ENCODE measurements at places on chromosomes 3 and 15.

- DNase-seq, result no peak
These were observed 19.5 kb upstream of the WDR49 start for GRCh38 chr3:167673221-167673620.

- DNase-seq, result no peak
These were observed 235.2 kb upstream of the VEPH1 start for GRCh38 chr3:157738441-157738840.

- no peak for DNase-seq
These were observed 408 bp downstream of the WDR82 start for GRCh38 chr3:52277972-52278509.

DNA sequence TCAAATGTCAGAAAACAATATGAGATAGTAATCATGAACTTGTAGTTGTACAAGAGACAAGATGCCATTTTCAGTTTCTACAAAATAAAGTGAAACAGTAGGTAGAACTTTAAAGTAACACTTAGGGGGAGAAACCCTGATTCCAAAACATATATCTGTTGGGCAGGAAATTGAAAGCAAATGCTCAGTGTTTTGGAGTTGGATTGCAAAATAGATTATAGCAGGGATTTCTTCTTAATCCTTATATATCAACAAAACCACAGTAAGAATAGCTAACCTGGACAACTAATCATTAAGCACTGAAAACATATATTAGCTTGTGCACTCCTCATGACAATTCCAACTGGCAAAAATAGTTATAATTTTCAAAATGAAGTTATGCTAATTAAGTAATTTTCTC is 46.9 kb downstream of the COMMD2 start:
- DNase-seq, result no peak

- no peak for DNase-seq
These were observed 179.6 kb downstream of the OR4M2 start for GRCh38 chr15:22259881-22260421.

- DNase-seq, result no peak
These were observed 69.6 kb downstream of the APBA2 start for GRCh38 chr15:28955160-28955992.

GRCh38 chr3:62677926-62678325 is 197.3 kb downstream of the CADPS start:
- no peak for DNase-seq

DNA sequence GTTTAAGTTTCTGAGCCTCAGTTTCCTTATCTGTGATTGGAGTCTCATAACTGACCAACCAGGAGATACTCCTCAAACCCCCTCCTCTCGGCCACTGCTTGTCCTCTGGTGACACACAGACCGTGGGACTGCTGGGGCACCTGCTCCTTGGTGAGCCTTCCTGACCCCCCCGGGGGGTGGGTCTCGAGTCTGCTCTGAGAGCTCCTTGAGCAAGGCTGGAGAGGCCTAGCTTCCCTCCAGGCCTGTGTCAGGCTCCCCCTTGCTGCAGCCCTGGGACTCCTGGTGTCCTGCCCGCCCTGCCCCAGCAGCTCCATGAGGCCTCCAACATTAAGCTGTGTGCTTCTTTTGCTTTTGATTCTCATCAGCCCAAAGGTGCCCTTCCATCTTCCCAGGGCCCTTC is 27.7 kb downstream of the SRPRB start:
- no peak for DNase-seq

DNA sequence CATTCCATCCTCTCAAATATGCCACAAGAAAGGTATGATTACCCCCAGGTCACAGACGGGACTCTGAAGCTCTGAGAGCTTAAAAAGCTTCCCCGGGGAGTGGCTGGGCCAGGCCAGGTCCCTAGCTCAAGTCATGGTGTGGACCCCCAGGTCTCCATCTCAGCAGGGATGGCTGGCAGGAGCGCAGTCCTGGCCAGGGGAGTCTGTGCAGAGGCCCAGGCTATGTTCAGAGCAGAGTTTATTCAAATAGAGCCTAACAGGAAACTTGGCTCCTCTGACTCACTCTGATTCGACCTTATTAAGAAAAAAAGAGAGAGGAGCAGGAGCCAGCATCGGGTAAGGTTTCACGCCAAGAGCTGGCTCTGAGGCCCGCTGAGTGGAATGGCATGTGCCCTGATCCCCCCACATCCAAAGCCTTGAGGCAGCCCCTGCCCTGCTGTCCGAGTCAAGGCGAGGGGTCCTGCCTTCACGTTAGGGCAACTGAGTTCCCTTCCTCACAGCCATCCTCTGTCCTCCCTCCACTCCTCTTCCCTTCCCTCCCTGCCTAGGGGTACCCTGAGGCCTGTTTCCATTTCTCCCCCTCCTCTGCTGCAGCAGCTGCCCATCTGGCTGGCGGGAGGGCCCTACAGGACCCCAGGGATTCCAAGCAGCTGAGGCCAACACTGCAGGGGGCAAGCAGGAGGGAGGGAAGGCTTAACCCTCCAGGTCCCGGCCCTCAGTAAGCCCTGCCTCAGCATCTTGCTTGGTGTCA is 1.9 kb upstream of the LOXL1 start:
- DNase-seq, result peak; percentile 42

- DNase-seq, result peak; percentile 50
These were observed 116.5 kb downstream of the CMSS1 start for GRCh38 chr3:99933971-99934750.

- no peak for DNase-seq
These were observed 732.9 kb downstream of the VGLL3 start for GRCh38 chr3:86257955-86258641.

DNA sequence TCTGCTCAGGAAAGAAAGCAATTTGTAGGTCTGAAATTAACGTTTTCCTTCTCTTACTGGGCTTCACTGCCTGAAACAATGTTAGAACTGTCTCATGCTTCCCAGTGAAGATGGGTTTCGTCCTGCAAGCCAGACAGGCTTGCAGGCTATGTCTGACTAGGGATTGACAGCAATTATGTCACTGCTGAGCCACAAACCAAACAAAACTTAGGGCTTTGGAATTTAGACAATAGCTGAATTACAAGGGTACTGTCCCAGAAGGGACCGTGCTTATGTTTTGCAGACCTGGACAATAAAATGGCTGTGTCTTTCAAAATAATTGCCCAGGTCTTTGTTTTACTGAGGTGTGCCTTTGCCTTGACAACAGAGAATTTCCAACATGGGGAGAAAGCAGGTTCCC is 46.3 kb upstream of the CCDC80 start:
- no peak for DNase-seq

DNA sequence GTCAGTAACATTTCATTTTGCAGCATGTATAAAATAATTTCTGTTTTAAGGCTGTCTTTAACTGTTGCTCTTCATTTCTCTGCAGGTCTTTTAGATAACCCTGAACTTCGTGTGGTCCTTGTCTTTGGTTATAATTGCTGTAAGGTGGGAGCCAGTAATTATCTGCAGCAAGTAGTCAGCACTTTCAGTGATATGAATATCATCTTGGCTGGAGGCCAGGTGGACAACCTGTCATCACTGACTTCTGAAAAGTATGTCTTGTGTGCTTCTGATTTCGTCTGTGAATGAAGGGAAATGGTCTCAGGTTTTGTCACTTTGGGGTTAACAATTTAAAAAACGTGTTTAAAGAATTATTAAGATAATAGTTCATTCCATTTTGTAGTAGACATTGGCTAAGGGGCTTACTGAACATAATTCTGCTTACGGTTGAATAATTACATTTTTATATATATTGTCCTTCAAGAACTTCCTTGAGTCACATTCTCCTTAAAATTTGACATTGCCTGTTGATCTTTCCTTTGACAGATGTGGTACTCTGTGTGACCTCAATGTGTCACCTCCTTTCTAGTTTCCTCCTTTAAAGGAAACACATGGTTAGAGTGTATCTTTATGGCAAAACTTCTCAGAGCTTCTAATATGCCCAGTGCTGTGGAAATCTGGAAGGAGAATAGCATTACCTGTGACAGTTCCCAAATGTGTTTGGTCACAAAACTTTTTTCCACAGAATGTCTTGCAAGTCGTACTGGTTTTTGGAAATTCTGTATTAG is 26.3 kb downstream of the FBXO22 start:
- DNase-seq, result no peak

DNA sequence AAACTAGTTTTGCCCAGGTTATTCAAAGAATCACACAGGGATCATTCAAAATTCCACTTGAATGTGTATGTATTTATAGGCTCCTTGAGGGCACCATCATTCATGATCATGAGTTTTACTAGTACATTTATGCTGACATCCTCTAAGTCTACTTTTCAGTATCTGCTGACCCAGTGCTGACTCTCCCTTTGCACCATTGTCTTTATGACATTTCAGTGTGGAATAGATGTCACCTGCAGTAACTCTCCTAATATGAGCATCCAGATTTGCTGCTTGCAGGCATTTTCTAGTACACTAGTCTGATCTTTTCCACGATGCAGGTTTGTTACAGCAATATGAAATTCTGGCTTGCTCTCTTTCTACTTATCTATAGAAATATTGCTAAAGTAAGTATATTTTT is 1603.5 kb downstream of the SI start:
- no peak for DNase-seq

GRCh38 chr15:64153480-64154367 is 2.2 kb downstream of the SNX22 start:
- DNase-seq, result peak; percentile 82

DNA sequence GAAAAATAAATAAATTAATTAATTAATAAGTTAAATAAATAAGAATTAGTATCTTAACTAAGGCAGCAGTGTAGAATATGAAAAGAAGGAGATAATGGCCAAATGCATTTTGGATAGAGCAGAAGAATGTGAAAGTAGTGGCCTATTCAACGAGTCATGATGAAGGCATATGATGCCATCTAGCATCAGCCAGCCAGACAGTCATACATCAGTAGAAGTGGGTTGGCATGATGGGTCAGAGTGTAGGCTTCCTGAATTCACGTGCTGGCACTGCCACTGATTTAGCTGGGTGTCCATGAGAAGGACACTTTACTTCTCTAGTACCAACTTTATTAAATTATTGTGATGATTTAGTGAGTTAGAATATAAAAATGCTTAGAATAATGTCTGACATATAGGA is 256.1 kb upstream of the ARPP21 start:
- no peak for DNase-seq

GRCh38 chr3:81549831-81550230 is 211.6 kb downstream of the GBE1 start:
- no peak for DNase-seq

DNA sequence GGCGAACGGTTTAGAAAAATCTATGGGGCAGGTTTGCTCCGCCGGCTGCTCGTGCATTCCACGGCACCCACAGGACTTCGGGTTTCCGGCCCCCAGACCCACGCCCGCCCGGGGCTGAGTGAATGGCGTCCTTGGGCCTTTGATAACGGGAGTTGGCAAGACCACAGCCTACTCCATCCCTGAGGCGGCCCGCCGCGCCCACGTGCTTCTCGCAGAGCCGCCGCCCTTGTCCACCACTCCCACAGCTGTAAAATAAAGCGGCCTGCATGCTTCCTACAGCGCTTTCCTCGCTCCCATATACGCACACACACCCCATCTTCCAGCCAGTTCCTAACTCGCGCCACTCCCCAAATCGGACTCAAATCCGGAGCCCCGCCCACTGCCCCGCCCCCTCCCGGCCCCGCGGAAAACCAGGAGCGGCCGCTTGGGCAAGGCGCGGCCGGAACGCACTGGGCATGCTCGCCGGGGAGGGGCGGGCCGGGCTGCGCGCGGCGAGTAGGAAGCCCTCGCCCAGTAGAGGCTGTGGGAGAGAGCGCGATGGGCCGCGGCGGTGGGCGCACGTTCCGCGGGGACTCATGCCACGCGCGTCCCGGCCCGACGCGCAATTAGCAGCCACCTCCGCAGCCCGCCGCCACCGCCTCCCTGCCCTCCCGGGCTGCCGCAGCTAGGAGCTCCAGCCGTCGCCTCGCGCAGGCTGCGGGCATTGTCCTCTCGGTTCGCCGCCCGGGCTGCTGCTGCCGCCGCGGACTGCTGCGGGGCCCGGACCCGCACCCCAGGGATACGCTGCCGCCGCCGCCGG is at the start of gene RAP2B:
Gene RAP2B (plus strand): TSS at position 513 of the 799 bp plus-strand sequence. CDS start 468 bp downstream, outside the sequence.
- peak; percentile 98 for DNase-seq

GRCh38 chr3:183073839-183074238 is 25.5 kb downstream of the MCCC1 start:
- DNase-seq, result peak; percentile 59

DNA sequence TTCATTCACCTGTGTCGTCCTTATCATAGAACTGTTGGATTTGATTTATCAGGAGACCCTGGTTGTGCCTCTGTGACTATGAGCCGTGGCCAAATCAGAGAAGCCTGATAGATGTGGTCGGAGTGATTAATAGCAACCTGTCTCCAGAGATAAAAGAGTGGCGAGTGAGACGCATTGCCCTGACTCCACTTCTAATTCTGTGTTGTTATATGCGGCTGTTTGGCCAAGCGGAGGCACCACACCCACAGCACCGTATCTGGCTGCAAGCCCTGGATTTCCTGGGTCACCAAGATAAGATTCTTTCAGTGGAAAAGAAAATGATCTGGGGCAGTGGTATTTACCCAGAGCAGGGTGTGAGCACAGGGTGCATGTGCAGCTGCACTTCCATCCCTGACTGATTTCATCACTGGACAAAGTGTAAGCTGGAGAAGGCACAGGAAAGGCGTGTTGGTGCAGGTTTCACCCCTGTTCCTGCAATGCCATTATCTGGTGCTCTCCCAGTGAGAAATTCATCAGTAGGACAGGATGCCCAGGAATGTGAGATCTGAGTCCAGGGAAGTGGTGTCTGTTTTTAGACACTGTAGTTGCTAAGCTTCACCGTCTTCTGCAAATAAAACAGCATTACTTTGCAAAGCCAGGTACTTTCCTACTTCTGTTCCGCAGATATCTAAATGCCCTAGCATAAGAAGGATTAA is 84.6 kb downstream of the CD47 start:
- DNase-seq, result no peak

DNA sequence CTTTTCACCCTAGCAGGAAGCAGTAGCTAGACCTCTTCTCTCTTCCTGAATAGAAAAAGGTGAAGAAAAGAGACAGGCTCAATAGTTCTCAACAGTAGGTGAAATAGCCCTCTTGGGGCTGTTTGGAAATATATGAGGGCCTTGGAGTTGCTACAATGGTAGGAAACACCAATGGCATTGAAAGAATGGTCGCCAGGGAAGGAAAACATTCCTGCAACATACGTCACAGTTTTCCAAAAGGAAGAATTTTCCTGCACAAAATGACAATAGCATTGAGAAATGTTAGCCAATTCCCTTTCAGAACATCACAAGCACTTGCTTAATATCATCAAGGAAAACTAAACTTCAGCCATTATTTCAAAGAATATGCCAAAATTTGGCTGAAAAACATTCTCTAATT is 484.5 kb downstream of the IGSF11 start:
- no peak for DNase-seq
